ENCODE measurements at places on chromosomes 2 and 18.

- no peak for DNase-seq
Observed at GRCh38 chr2:69013142-69013839, at the start of gene ANTXR1. Gene ANTXR1 (plus strand): TSS chr2:69013179. CDS start chr2:69013500, 321 bp downstream.

- peak; percentile 26 for DNase-seq
Observed at GRCh38 chr2:86623043-86623493, 597 bp downstream of the RNF103 start.

GRCh38 chr2:108535357-108535631, 1.0 kb downstream of the LIMS1 start:
- DNase-seq: no peak

- DNase-seq: no peak
Observed at GRCh38 chr18:33014060-33014796, 241.4 kb upstream of the KLHL14 start.

- DNase-seq: no peak
Observed at GRCh38 chr2:80002568-80003157, 301.9 kb downstream of the LRRTM1 start.

- no peak for DNase-seq
Observed at GRCh38 chr2:173747035-173747434, 218.1 kb downstream of the SP3 start.

All from stimulated activated CD4-positive, alpha-beta T cell treated with anti-CD3 and anti-CD28 coated beads, Interleukin-1b, Interleukin-23, amount 100 ng/mL, for 24 hours (primary cell).